Tibial artery (tissue), 4 donors: ENCODE measurements at places on chromosomes 5 and 9.
A peak's percentile ranks its signal among the peaks of the same experiment; 100 is the strongest.

DNA sequence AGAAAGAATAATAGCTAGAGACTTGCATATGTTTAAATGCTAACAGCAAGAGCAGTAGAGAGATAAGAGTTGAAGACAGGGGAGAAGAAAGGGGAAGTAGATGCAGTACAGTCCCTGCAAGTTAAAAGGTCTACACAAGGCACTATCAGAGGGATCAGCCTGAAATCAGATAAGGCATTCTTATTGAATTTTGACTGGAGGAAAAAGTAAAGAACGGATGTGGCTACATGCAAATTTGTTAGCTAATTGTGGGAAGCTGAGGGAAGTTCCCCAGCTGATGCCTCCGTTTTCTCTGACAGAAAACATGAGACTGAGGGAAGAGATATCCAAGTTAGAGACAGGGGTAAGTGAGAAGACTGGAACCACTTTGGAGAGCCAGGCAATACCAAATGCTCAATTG lies 12.9 kb upstream of the RHOBTB3 start:
- no peak for DNase-seq

GRCh38 chr9:12958279-12958678 lies 183.5 kb downstream of the LURAP1L start:
- no peak for DNase-seq

DNA sequence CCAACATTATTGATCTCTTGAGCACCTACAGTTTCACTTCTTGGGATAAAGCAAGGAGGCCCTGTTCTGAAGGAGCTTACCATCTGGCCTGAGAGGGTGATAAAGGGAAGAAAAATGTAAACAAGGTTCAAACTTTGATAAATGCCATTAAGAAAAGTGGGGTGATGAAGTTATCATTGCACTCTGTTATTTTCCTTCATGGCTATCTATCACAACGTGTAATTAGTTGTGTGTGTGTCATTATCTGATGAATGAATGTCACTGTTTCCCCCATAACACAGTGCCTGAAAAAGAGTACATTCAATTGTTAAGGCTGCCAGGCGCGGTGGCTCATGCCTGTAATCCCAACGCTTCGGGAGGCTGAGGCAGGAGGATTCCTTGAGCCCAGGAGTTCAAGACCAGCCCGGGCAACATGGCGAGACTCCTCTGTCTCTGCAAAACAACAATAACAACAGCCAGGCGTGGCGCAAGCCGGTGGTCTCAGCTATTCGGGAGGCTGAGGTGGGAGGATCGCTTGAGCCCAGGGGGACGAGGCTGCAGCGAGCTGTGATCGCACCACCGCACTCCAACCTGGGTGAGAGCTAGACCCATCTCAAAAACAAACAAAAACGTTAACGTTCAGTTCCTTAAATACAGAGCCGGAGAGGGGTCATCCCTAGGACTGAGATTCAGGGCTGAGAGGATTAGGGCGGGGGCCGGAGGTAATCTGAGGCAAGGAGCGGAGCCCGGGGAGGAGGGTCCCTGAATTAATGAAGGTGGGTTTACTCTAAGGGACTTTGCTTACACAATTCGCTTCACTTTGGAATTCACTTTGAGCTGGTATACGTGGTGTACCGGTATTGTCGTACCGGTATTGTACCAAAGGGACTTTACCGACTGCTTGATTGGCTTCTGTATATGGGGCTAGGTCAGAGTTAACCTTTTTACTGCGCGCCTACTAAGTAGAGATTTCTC lies 917 bp downstream of the NHP2 start:
- no peak for DNase-seq

GRCh38 chr5:77545285-77545684 lies 53.2 kb upstream of the WDR41 start:
- no peak for DNase-seq

DNA sequence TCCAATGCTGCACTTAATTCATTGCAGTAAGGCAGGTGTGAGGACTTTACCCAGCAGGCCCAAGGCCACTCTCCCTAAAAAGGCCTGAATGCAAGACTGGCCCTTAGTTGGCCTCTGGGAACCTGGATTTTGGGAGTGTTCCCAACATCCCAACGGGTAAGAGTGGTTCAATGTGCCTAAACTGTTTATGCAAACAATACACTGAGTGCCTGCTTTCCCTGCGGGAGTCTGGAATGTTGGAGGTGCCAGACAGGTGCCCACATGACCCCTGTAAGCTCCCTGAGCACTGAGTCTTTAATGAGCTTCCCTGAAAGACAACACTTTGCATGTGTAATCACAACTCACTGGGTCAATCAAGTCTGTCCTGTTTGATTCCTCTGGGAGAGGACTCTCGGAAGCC lies 37.4 kb downstream of the NSUN2 start:
- no peak for DNase-seq

- DNase-seq: no peak
These were observed 2.8 kb downstream of the GM2A start for GRCh38 chr5:151255621-151256286.

- DNase-seq: no peak
These were observed 48.2 kb downstream of the COL27A1 start for GRCh38 chr9:114203410-114204140.

DNA sequence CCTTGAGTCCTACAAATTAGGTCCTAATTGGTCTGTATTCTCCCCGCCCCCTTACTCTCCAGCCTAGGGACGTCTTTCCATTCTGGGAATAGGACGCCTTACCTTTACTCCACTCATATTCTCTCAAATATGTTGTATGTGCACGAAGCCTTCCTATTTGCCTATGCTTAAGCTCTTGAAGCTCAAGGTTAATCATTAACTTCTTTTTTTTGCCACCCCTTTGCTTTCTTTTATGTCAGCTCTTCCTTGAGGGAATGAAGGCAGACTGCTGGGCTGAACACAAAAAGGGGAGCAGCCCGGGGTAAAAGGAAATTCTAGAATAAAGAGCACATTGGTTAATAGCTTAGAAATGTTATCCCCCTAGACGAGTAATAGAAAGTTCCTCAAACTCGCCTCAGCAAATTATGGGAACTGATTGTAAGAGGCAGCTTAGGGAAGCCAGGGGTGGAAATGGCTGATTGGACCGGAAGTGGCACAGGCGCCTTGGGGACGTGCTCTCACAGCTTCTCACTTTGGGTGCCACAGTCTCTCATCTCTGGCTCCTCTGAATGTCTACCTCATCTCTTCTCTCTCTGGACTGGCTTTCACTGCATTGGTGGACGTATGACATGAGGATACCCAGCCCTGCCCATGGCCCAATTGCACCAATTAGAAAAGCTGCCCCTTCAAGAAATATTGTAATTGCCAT lies 122.3 kb upstream of the IL12B start:
- no peak for DNase-seq

GRCh38 chr5:126527892-126528291 lies 67.1 kb downstream of the ALDH7A1 start:
- DNase-seq: no peak

- DNase-seq: no peak
These were observed 352.5 kb downstream of the KIF4B start for GRCh38 chr5:155366096-155366495.

DNA sequence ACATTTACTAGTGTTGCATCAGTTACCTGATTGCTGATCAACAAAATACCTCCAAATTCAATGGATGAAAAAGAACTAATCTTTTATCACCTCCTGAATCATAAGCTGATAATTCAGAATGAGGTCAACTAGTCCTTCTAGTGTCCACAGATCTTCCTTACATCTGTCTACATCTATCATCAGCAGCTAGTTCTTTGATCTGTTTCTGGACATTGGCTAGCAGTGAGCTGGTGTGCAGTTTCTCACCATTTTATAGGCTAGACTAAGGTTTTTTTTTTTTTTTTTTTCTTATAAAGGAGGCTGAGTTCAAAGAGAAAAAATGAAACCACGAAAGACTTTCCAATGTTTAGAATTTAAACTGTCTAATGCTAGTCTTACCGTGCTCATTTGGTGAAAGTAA lies 534.3 kb upstream of the ST8SIA4 start:
- DNase-seq: no peak

DNA sequence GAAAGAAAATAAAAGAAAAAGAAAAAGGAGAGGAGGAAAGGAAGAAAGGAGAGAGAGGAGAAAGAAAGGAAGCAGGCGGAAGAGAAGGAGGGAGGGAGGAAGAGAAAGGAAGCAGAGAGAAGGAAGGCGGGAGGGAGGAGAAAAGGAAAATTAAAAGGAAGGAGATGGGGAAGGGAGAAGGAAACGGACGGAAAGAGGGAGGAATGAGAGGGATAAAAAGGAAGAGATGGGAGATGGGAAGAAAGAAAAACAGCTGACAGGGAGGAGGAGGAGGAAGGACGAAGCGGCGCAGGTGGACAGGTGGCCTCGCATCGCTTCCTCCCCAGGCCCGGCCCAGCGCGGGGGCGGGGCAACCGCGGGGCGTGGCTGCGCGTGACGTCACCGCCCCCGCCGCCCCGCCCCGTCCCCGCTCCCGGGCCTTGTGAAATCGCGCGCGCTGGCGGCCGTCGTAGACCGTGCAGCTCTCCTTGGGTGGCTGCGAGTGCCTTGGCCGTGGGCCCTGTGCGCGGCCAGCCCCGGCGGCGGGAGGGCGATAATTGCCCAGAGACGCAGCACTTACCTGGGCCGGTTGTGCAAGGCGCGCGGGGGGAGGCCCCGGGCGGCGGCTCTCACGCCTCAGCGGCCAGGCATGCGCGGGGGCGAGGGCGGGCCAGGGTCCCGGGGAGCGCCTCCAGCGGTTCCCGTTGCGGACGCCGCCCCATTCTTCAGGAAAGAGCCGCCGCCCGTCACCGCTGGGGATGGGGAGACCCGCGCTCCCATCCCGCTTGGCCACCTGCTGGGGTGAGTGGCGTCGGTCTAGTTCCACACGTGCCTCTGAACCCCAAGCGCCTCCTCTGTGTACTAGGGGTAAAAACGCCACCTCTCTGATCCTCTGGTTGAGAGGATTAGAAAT lies 49.6 kb upstream of the FOXE1 start:
- peak; percentile 77 for DNase-seq

DNA sequence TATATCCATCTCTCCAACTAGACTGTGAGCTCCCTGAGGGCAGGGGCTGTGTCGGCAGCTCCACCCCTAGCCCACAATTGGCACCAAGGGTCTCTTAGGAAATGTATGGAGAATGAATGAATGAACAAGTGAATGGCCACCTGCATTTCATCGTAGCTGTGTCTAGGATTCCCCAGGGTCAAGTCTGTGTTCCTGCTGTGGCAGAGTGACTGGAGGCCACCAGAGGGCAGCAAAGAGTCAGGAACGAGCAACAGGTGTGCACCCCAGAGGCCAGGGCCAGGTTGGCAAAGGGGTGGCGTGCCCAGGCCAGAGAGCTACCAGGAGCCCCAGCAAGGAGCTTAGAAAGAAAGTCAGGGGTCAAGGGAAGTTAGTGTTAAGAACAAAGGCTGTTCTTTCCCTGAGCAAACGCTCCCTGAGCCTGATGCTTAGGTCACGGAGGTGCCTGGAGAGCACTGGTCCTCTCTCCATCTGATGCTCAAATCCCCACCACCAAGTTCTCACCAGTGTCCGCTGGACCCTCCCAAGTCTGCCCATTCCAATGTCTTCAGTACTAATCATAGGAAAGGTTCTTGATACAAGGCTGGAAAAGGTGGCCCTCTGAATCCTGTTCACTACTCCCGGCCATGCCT lies 160.7 kb downstream of the PAX5 start:
- no peak for DNase-seq

- no peak for DNase-seq
These were observed 116.0 kb upstream of the IRX2 start for GRCh38 chr5:2867373-2867933.

DNA sequence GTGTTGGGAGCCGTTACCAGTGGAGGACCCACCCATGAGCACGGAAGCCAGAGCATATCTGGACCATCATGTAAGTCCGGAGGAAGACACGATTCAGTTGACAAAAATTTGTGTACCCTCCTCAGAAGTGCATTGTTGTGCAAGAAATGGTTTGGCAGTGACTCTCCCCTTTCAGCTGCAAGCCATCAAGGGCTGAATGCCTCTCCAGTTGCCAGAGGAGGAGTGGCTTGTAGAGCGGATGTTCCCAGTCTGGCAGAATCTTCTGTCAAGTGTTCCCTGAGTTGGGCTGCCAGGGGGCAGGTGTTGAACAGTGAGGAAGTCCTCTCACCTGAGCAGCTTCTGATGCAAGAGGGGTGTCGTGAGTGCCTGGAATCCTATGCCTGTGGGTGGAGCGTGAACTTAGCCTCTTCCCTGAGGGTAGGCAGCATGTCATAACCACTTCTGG lies 27.6 kb upstream of the CDKN2AIPNL start:
- peak; percentile 67 for DNase-seq
